HFF-Myc (cell line): ENCODE measurements at places on chromosomes 5 and 9.

DNA sequence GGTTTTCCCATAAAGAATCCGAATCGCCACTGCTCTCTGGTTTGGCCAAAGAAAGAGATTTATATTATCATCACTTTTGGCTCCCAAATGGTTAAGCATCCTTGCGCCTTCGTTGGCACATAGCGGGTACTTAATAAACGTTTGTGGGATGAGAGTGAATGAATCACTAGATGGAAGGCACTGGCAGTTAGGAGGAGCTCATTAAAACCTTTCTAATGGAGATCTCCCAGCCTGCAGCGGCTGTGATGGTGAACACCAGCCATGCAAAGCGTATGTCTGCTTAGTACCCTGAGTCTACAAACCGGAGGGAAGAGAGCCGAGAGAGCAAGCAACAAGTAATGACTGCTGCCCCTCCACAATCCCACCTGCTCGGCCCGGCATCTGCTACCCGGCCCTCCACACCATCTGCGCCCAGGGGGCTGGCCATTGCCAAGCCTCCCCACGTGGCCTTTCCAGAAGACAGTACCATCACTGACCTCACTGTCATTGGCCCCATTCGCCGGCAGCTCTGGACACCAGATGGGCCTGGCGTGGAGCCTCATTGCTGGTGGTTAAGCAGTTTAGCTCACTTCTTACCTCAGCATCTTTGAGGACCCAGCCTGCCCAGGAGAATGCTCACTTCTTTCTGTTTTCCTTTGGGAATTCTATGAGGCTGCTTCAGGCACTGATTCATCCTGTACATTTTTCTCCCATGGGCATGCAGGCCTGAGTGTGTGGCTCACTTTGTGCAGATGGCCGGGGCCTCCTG is 39.3 kb upstream of the ANKRD33B start:
- DNase-seq: peak; percentile 95

DNA sequence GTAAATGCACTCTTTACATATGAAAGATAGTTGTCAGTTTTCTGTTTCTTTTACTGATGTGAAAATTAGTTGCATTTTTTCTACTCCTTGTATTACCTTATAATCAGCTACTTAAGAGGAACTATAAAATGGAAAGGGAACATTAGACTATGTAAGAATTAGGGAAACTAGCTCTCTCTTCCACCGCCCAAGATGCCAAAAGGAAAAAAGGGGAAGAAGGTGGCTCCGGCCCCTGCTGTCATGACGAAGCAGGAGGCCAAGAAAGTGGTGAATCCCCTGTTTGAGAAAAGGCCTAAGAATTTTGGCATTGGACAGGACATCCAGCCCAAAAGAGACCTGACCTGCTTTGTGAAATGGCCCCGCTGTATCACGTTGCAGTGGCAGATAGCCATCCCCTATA is 15.2 kb upstream of the HOMER1 start:
- no peak for DNase-seq

- DNase-seq: no peak
Observed at GRCh38 chr5:148837383-148837782, 11.0 kb downstream of the ADRB2 start.

GRCh38 chr5:81268521-81269196 is 32.7 kb upstream of the ZCCHC9 start:
- peak; percentile 71 for DNase-seq

DNA sequence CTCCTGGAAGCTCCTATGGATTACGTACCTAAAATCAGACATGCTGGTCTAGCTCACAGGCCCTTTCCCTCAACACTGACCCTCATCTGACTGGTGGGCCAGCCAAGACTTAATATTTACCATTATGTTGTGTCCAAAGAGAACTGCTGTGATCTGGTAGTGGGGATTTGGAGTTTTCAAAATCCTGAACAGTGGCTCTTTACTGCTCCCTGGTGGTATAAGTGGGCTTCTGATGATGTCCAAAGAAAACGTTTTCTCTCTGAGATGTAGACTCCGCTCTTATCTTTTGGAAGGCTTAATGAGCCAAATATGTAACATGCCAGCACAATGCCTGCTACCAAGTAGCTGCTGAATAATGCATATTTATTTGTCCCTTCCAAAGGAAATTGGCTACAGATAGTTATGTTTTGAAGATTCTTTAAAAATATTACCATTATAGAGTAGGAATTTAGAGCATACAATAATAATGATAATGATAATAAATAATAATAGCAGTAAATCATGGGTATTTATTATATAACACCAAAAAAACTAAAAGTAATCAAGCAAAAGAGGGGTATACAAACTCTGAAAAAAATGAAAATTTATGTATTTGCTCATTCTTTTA is 406.6 kb upstream of the TNC start:
- DNase-seq: peak; percentile 64

DNA sequence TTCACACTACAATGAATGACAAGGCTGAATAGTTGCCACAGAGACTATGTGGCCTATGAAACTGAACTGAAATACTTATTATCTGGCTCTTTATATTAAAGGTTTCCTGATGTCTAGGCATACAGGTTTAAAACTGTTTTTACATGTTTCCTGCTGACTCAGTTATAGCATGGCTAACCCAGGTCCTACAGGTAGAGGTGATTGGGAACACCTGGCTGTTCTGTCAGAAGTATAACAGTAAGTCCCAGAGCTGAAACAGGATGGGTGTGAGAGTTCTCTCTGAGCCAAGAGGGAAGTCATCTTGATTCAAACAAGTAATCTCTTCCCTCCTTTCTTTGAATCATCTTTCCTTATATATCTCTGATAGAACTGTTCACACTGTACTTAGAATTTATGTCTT is 4.9 kb upstream of the ADGRV1 start:
- no peak for DNase-seq

- no peak for DNase-seq
Observed at GRCh38 chr5:170451747-170452365, 52.0 kb upstream of the KCNIP1 start.

GRCh38 chr5:94086194-94086593 is 344.8 kb upstream of the POU5F2 start:
- DNase-seq: no peak

GRCh38 chr9:84330246-84330645 is 10.3 kb downstream of the SLC28A3 start:
- no peak for DNase-seq

- DNase-seq: no peak
Observed at GRCh38 chr5:113806904-113807303, 293.4 kb downstream of the YTHDC2 start.

- no peak for DNase-seq
Observed at GRCh38 chr5:2134543-2135292, 252.0 kb upstream of the IRX4 start.

GRCh38 chr5:168681556-168682183 is 102.5 kb upstream of the PANK3 start:
- no peak for DNase-seq

DNA sequence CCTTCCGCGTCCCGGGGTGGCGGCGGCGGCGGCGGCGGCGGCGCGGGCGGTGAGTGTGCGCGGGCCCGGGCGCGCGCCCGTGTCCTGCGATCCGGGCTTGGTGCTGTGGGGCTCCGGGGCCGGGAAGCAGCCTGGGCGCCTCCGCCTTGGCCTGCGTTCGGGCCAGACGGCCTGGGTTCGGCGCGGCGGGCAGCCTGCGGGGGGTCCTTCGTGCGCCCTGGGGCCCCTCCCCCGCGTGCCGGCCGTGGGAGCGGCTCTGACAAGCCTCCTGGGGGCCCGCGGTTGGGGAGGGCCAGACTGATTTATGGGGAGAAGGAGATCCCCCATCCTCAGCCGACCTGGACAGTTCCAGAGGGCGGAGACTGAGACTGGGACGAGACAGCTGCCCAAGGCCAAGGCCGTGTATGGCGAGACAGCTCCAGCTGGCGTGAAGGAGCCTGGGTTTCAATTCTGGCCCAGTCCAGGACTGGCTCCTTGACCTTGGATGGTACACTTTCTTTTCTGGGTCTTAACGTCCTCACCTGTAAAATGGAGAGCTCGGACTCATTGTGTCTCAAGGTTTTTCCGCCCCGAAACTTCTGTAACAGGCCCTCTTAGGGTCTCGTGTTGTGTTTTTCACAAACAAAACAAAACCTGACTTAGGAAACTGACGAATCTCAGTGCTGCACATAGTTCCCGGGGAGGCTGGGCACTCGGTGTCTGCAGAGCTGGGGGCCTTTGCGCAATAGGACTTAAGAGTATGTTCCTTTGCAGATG is 603 bp downstream of the TMEM268 start:
- no peak for DNase-seq

DNA sequence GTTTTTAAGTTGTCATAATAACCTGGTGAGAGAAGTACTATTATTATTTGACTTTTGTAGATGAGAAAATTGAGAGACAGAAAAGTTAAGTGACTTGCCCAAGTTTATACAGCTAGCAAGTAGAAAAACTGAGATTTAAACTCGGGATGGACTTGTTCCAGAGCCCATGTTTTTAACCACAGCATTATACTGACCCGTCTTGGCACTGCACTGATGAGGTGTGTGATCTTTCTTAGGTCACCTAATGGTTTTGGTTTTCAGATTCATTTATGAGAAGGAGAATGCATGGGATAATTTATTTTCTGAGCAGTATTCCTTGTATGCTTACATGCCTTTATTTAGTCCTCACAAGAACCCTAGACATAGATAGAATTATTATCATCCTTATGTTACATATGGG is 201.8 kb upstream of the CDKN2B start:
- DNase-seq: no peak

DNA sequence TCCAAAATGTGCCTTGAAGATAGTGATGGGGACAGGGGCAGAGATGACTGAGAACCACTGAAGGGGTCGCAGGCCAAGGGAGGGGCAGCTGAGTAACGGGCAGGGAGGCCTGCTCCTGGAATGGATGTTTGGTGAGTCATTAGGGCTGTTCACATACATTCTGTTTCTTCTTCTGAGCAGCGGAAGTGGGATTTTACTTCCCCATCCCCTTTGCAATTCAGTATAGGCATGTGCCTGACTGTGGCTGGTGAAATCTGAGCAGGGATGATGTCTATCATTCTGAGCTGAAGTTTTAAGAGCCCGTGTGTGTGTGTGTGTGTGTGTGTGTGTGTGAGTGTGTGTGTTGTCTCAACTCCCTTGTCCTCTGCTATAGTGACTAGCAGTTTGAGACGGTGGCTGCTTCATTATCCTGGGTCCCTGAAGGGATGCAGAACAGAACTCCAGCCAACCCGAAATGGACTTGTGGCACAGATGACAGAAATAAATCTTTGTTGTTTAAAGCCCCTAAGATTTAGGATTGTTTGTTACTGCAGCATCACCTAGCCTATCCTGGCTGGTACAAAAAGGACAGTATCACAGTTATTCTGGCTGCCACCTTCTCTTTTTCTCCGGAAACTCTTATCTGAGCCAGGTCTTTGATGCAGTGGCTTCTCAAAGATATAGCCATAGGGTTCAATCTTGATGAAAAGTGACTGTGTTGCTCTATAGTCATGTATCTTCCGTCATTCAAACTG is 29.2 kb upstream of the TGFBI start:
- peak; percentile 92 for DNase-seq

GRCh38 chr5:161342886-161343285 is 203.6 kb downstream of the GABRB2 start:
- DNase-seq: no peak

GRCh38 chr5:110413856-110414255 is 312.6 kb downstream of the TMEM232 start:
- no peak for DNase-seq

DNA sequence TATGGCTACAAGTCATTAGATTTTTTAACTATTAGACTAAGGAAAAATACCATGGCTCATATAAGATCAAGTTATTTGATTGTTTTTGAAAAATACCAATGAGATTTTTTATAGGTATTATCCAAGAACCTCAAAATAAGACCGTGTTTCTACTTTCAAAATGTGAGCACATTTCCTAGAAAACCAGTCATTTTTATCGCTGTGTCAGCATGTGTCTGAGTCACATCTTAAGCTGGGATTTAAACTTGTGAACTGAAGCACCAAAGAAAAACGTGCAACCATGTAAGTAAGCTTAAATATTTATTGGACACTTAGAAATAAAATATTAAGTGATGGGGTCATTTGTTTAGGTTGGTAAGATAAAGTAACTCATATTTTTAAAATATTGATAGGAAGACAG is 1676.0 kb upstream of the NUDT12 start:
- DNase-seq: no peak

GRCh38 chr9:90098408-90098807 is 493.6 kb downstream of the GADD45G start:
- no peak for DNase-seq

DNA sequence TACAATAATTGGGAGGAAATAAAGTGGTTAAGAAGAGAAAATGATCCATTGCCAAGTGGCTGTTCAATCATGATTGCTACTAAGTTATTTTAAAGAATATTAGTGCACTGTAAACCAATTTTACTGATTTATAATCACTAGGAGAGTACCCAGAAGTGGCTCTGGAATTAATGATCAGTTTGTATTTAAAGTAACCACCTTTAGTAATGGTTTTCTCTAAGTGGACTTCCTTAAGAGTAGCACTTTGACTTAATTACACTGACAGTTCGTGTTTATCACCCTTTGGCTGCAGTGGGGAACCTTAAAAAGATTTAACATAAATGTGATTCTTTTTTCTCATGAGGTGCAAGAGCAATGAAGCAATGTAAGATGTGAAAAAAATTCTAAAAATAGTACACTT is 310.8 kb downstream of the CDH12 start:
- no peak for DNase-seq

DNA sequence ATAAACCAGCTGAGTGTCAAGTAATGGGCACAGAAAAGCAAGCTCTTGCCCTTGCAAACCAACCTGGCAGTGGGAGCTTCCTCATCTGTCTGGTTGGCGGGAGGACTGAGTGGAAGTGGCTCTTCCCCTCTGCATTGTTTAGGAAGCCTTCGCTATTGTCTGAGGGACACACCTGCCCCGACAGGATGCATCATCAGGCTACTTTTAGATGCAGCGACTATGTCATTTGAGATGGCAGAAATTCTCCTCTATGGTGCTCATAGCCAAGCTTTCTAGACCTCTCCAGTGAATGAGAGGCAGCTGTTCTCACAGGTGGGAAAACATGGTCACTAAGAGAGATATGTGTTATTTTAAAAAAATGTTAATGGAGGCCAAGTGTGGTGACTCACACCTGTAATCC is 104.0 kb downstream of the DOCK8 start:
- no peak for DNase-seq

- DNase-seq: no peak
Observed at GRCh38 chr5:157279605-157280239, 13.8 kb downstream of the CYFIP2 start.

GRCh38 chr9:100466171-100466828 is 6.6 kb upstream of the TMEFF1 start:
- no peak for DNase-seq

GRCh38 chr5:174444479-174445188 is 279.7 kb upstream of the MSX2 start:
- no peak for DNase-seq

- no peak for DNase-seq
Observed at GRCh38 chr9:114202849-114203248, 47.5 kb downstream of the COL27A1 start.

DNA sequence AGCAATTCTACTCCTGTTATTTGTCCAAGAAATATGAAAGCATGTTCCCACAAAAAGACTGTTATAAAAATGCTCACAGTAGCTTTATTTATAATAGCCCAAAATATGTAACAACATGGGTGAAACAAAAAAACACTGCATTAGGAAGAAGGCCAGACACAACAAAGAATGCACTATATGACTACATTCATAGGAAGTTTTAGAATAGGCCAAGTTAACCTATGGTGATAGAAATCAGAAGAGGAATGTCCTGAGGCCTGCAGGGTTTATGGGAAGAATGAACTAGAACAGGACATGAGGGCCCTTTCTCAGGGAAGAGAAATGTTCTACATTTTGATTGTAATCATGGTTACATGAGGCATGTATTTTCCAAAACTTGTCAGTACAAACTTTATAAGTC is 24.7 kb upstream of the TAS2R1 start:
- DNase-seq: no peak

GRCh38 chr9:134647359-134648080 is 5.9 kb downstream of the COL5A1 start:
- DNase-seq: no peak
